ENCODE measurements at places on chromosomes 13 and 19.

GRCh38 chr19:43777163-43777695, 3.5 kb downstream of the KCNN4 start:
- no peak for DNase-seq

- DNase-seq = no peak
These were observed 9.3 kb downstream of the MAP3K10 start for GRCh38 chr19:40200341-40201099.

DNA sequence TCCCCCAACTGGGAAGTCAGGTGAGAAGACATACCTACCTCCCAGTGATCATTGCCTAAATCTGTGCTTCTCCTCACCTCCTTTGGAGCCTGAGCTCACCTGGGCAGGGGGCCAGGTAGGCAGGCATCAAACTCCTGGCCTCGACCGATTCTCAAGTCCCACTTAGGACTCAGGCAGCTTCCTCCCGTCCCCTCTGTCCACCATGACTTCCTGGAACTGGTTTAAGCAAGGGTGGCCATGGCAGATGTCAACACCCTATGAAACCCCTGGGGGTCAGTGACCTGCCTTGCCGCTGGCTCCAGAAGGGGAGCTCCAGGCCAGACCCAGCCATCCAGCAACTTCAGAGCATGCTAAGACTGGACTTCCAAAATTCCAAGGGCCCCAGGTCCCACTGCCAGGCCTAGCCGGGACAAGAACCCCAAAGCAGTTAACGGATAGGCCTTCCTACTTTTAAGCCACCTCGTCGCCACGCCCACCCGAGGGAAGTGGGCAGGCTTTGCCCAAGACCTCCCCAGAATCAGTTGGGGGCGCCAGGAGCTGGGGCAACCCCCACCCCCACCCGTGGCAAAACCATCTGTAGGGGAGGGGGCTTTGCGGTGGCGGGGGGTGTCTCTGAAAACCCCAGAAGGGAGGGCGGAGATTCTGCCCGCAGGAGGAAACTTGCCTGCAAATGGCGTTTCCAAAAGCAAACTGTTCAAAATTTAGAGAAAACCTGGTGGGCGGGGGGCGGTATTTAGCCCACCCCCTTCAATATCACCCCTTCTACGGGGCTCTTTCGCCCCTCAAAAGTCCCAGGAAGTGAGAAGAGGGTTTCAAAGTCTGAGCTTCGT, 657 bp downstream of the PLIN3 start:
- DNase-seq = no peak

DNA sequence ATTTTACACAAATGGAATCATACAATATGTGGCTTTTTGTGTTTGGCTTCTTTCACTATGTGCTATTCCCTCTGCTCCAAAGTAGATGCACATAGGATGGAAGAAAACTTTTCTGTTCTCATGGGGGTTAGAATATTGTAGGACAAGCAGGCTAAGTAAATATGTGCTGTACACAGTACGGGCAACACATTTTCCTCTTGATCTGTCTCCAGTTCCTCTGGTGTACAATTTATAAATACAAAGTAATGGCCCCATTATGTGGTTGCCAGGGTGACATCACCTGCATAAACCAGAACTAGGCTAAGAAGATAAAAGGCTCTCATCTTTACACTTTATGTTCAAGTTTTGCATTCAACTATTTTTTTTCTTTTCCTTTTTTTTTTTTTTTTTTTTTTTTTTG, 41.0 kb upstream of the SOX21 start:
- no peak for DNase-seq

Measured in vagina (tissue), 2 donors.